ENCODE measurements at places on chromosomes 6 and 20.

DNA sequence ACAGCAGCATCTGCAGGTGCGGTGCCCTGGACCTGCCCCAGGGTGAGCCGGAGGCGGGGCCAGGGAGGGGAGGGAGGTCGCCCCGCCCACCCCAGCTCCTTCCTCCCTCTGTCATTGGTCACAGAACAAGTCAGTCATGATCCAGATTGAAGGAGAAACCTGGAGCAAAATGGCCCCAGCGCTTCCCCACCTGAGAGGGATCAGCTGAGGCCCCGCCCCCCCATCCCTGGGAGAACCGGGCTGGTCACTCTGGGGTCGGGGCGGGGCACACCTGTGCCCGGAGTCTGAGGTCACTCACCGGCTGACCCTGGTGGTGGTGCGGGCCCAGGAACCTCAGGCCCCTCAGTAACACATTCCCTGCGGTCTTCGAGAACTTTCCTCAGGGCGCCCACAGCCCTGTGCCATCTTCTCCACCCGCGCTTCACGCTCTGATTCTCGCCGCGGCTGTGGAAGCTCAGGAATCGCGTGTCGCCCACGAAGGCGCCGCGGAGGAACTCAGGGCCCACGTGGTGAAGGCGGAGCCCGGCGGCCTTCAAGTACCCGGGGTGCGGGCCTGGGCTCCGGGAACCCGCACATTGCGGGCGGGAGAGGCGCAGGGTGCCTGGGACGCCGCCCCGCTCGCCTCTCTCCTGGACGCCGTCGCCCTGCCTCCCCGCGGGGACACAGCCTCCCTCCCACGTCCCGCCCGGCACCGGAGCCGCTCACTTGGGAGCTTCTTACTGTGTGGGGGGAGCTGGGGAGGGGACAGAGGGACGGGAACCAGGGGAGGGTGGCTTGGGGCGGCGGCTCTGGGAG lies 36.4 kb upstream of the HLA-C start:
- peak; percentile 65 for DNase-seq

DNA sequence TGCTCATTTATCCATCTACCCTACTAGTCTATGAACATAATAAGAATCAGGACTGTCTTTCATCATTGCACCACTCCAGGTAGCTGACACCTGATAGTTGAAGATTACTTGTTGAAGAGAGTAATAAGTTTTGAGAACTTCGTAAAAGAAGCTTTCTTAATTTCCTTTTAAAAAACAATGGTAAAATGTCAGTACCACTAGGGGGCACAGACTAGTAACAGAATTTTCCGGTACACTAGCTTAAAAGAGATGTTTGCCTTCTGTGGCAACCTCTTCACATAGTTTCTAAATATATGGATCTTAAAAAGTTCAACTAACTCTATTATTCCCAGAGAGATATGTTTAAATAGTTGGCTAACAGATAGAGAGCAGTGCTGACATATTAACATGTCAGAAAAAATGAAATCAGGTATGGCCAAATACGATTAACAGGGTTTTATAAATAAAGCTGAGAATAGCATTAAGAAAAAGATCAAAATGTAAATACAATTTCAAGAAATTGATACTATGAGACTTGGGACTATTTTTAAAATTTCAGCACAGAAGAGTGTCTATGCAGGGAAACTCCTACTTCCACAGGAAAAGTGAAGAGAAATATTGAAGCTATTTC lies 5.4 kb upstream of the KCNQ5 start:
- no peak for DNase-seq

DNA sequence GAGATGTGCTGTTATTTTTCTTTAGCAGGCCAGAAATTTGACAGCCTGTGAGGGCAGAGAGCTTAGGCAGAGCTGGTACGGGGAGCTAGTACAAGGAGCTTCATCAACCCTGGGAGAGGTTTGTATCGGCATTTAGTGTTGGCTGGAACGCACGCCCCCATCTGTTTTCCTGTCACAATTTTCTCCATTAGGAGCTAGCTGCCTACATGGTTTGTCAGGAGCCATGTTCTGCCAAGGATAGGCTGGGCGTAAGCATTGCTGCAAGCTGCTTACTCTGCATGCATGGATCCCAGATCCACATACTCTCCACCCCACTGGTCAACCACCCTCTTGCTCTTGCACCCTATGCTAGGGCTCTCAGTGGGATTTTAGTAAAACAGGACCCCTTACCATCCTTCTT lies 449.0 kb upstream of the CHD6 start:
- DNase-seq, result no peak

DNA sequence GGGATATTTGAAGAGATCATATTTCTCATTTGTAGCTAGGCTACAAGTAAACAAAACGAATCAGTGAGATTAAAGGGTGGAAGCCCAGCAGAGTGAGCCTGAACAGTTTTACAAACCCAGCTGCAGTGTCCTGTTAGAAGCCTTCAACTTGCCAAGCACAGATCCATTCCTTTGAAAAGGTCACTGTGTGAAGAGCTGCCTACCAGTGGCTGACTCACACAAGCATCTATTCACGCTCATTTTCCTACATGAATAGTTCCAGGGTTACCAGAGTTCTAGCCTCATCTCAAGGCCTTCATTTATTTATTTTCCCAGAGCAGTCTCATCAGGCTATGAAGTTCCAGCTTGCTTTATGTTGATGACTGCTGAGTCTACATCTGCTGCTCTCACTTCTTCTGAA lies 25.7 kb upstream of the MLIP start:
- no peak for DNase-seq

- no peak for DNase-seq
Measured at GRCh38 chr6:169190144-169190584, 63.5 kb downstream of the THBS2 start.

- DNase-seq, result no peak
Measured at GRCh38 chr6:128171182-128171581, 270.3 kb upstream of the THEMIS start.

DNA sequence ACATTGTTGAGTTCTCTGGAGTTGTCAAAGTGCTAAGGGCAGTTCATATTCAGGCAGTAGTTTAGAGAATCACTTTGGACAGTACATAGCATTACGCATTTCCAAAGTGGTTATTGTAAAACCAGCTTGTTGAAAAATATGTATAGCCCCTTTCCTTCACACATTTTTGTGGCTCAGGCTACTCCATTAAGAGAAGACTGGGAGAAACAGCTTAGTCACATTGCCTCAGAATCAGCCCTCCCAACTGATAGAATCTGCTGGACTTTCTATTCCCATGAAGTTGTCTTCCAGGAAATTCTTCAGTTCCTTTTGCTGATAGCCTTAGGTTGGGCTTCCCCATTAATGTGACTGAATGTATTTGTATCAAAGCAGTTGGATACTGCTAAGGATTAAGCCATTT lies 39.5 kb upstream of the HDGFL1 start:
- no peak for DNase-seq

GRCh38 chr20:62660240-62660615 lies 17.9 kb downstream of the SLCO4A1 start:
- DNase-seq, result no peak

DNA sequence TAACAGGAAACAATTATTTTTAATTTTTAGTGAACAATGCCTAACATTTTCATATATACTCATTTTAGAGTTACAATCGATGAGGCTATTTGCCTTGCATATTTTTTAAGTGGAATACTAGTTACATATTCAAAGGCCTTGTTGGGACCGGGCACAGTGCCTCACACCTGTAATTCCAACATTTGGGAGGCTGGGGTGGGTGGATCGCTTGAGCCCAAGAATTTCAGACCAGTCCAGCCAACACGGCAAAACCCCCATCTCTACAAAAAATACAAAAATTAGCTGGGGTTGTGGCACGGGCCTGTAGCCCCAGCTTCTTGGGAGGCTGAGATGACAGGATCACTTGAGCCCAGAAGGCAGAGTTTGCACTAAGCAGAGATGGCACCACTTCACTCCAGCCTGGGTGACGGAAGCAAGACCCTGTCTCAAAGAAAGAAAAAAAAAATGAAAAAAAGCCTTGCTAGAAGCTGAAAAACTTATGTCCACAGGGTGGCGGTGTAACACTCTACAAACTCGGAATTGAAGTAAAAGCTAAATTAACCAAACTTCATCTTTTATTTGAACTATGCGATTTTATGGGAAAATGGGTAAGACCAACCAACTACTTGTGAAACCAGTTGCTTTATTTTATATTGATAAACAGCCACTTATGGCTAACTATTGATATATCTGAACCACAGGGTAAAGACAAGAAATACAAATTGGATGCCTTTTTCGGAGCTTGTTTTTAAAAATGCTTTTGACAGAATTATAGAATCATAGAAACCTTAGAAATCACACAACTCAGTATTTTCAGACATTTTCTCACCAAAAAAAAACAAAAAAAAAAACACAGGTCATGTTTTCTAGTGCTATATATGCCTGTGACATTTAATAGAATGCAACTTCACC lies 24.1 kb upstream of the ROS1 start:
- peak; percentile 17 for DNase-seq

- DNase-seq, result no peak
Measured at GRCh38 chr20:4869290-4870193, 131.8 kb downstream of the SLC23A2 start.

- no peak for DNase-seq
Measured at GRCh38 chr6:39840781-39841180, 48.6 kb downstream of the DAAM2 start.

- no peak for DNase-seq
Measured at GRCh38 chr20:18005170-18005989, 36.6 kb downstream of the MGME1 start.

- DNase-seq, result no peak
Measured at GRCh38 chr20:50625986-50626677, 65.2 kb downstream of the RIPOR3 start.

- DNase-seq, result no peak
Measured at GRCh38 chr20:3898639-3899038, 9.5 kb downstream of the PANK2 start.

DNA sequence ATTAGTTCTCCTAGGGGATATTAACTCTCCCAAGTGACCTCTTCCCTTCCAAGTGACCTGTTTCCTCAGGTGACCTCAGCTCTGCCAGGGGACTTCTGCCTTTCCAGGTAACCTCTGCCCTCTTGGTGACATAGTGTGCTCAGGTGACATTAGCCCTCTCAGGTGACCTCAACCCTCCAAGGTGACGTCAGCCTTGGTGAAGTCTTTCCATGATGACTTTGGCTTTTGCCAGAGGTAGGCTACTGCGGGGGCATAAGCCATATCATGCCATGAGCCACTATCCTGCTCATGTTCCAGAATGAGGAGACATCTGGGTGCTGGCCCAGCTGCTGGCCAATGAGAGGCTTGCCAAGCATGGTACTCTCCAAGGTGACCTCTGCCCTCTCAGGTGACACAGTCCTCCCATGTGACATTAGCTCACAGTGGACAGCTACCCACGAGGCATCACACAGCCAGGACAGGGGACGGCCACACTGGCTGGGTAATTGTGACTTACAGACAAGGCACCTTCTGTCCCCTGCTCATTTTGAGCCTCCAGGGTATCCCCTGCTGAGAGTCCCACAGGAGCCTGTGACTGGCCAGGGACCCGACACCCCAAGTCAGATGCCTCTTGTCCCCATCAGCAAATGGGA lies 31.1 kb downstream of the UBD start:
- no peak for DNase-seq

DNA sequence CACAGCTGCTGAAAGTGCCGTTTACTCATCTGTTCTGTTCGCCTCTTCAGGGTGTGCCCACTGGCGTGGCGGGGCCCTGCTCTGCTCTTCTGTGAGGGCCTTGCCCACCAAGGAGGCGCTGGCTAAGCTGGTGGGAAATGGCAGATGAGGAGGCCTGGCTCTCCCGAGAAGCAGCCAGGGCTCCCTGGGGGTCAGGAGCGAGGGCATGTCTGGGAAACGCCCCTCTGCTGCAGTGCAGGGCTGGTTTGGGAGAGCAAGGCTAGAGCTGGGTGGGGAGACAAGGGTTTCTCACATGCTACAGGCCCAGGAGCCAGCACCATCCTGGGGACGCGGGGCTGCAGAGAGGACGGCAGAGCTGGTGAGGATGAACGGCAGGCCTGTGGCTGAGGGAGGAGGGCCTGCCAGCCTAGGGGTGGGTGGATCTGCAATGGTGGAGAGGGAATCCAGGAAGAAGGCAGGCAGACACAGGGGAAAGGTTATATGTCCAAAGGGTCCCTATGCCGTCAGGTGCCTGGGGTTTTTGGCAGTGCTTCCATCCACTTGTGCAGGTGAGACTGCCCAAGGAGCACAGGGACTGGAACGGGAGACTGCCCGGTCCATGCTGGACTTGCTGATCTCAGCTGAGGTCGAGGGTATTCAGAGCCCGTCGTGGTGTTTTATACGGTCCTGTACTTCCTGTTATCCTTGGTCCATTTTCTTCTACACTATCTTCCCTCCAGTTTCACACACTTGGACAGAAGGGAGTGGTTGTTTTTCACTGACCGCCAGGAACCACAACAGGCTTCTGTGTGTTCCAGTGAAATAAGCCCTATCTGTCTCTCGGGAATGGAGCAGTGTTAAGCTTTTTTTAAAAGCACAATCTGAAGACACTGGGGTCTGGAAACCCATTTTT lies 119.2 kb downstream of the SYCP2 start:
- no peak for DNase-seq

DNA sequence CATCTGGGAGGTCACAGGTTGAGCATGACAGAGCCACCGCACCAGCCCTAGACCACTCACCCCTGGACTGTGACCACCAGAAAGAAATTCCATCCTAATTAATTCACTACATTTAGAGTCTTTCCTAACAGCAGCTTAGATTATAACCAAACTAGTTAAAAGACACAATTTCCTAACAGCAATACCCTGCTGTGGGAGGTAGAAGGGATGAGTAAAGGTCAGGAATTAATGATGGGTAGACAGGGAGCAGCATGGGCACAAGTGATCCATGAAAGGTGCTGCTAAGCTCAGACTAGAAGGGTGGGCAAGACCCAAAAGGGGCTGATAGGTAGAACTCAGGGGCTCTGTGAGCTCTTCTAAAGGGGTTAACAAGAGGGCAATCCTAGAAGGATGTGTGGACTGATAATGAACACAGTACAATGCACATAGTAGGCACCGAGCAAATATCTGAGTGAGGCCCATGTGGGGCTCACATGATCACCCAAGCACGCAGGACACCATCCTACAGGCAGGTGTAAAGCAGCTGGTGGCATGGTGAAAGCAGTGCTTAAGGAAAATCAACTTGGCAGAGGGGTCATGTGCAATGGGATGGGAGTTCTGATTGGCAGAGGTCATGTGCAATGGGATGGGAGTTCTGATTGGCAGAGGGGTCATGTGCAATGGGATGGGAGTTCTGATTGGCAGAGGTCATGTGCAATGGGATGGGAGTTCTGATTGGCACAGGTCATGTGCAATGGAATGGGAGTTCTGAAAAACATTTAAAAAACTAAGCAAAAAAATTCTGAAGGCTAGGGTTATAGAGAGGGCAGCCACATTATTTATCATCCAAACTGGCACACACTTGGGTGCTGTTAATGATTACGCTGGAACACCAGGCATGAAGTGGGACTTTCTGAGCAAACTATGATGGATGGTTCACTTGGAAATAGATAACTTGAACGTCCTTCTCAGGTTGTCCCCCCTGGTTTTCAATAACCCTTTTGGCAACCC lies 188.2 kb upstream of the FOXQ1 start:
- no peak for DNase-seq

Measured in T-helper 17 cell (primary cell).